ENCODE measurements at places on chromosomes 6 and 20.

DNA sequence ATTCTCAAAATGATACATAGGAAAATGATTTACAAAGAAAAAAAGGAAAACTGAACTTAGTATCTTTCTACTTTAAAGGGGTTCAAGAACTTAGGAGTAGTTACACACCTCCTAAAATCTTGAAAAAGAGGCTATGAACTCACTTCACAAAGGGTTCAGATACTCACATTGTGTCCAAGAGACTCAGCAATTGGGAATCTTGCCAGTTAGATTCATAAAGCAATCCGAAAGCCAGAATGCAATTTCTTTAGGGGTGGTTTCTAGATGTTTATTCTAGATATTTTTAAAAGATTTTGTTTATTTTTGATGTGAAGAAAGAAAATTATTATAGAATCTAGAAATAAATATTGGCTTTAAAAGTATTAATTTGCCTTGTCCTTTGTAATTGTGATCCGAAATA lies 1.7 kb upstream of the MYB start:
- DNase-seq, result no peak

- no peak for DNase-seq
Measured at GRCh38 chr6:1850121-1850839, 240.6 kb downstream of the FOXC1 start.

GRCh38 chr6:2077826-2078225 lies 167.6 kb downstream of the GMDS start:
- no peak for DNase-seq

- DNase-seq, result no peak
Measured at GRCh38 chr6:56803594-56803993, 151.3 kb upstream of the BEND6 start.

DNA sequence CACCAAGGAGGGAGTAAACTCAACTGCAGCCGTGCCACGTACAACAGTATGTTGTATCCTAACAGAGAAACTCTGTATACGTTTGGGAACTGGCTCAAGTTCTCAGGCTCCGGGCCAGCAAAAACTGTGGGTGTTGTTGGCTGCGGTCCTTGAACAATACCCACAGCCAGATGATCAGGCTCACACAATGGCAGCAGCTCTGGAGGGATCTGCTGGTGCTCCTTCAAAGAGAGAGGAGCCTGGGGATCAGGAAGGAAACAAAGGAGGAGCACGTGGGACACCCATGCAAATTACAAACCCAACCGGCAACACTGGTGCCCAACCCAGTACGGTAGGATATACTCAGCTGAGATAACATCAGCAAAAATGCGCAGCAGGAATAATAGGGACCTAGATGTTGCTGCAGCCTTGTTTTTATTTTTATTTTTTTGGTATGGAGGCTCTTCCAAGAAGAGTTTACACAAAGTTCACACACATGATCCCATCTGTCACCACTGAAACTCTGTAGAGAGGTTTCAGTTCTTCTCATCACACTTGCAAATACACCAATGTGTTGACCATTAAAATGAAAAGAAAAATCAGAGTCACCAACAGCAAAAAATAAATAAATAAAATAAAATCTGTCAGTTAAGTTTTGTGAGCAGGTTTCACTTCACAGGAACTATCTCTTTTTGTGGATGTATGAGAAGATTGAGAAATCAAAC lies 41.2 kb upstream of the PDE10A start:
- DNase-seq, result no peak

GRCh38 chr6:139161817-139162284 lies 27.0 kb downstream of the HECA start:
- peak; percentile 82 for DNase-seq

GRCh38 chr6:3898265-3898994 lies 49.3 kb downstream of the FAM50B start:
- no peak for DNase-seq

- no peak for DNase-seq
Measured at GRCh38 chr6:140043357-140043756, 668.9 kb upstream of the CITED2 start.

- no peak for DNase-seq
Measured at GRCh38 chr6:169725125-169726048, 1.1 kb upstream of the PHF10 start.

DNA sequence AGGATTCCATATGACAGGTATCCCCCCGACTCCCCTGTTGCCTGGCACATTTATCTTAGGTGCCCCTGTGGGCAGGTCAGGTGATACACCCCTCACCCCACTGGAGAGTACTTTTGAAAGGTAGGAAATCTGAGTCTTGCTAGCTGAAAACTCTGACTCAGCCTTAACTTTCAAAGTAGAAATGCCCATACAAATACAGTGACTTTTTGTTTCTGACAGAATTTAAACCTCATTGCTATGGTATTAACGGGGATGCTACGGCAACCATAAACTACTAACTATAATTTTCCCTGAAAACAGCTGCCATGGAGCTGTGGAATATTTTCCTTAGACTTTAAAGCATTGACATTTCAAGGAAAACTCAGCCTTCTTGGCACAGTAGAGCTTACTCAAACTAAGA lies 536.0 kb downstream of the RFPL4B start:
- no peak for DNase-seq

DNA sequence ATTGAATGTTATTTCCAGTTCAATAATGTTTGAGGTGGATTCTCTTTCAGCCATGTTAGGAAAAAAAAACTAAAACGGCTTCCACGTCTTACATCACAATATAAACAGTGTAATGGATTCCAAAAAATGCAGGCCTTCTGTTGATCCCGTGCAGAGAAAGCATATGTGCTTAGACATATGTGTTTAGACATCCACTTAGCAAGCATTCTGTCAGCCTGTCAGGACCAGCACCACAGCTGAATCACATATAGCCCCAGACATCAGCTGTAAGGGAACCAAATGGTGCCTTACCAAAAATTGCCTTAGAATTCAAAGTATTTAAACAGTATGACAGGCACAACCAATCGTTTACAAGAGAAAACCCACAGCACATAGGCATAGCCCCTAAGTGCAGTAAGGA lies 304.9 kb downstream of the EYA4 start:
- no peak for DNase-seq

DNA sequence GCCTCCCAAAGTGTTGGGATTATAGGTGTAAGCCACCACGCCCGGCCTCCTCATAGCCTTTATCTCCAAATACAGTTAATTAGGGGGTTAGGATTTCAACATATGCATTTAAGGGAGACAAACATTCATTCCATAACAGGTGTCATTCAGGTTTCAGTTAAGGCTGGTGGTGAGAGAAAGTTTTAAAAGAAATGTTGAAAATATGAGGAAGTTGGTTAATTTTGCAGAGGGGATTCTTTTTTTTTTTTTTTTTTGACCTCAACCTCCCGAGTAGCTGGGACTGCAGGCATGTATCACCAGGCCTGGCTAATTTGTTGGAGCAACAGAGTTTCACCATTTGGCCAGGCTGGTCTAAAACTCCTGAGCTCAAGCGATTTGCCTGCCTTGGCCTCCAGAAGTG lies 12.5 kb upstream of the EBF4 start:
- DNase-seq, result no peak

- no peak for DNase-seq
Measured at GRCh38 chr6:66198062-66198624, 491.1 kb upstream of the EYS start.

DNA sequence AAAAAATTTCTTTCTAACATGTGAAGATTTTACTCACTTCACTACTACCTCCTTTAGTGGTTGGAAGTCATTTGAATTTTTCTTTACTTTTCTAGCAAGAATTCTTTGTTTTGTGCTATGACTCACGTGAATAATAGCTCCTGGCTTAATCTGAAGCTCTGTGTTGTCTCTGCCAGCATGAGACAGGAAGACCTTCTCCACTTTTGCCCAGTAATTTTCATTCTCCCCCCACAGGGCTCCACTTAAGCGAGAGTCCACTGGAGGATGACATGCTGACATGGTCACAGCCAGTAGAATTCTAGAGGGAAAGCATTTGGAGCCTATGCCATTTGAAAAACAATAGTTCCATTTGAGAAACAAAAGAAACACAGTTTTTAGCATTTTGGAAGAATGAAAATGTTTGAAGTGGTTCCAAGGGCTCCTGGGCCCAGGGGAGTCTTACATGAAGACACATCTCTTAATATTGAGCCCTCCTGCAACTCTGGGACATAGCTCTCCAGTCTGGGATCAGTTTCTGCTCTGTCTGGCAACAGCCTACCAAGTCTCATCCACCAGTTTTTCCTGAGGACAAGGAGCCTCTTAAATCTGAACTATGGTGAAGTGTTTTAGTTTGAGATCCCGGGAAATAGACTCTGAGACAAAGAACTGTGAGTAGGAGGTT lies 231.4 kb downstream of the PAX1 start:
- no peak for DNase-seq

DNA sequence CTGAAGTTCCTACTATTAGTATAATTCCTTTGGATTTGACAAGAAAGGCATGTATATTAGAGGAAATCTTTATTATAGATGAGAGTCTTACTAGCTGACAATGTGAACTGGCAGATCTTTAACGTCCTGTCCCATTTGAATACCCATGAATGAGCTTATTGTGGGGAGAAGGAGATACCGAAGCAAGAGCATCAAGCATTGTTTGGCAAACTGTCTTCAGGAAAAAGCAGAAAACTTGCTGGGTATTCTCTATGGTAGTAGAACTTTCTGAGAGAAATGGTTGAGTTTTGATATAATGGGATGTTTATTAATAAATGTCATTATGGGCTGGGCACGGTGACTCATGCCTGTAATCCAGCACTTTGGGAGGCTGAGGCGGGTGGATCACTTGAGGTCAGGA lies 18.3 kb downstream of the RSPO3 start:
- DNase-seq, result no peak

- DNase-seq, result no peak
Measured at GRCh38 chr6:110359556-110359955, 1.4 kb upstream of the METTL24 start.

DNA sequence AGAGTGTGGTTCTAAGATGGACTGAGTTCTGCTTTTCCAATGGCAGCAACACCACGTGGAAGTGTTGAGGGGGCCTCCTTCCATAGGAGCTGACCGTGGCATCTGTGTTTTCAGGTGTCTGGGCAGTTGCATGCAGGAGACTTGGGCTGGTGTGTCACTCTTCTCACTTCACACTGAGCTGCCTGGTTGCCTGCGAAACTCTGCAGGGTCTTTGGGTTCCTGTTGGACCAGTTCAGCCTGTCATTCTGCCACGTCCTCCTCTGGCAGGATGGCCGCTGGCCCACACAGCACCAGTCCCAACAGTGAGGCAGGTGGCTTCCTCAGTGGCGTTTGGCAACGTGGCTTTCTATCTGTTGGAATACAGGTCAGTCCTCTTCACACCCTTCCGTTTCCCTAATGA lies 16.1 kb upstream of the UNC93A start:
- DNase-seq, result no peak

GRCh38 chr6:168061269-168062210 lies 17.5 kb downstream of the FRMD1 start:
- DNase-seq, result no peak

- no peak for DNase-seq
Measured at GRCh38 chr20:2299301-2299700, 3.5 kb downstream of the TGM3 start.

DNA sequence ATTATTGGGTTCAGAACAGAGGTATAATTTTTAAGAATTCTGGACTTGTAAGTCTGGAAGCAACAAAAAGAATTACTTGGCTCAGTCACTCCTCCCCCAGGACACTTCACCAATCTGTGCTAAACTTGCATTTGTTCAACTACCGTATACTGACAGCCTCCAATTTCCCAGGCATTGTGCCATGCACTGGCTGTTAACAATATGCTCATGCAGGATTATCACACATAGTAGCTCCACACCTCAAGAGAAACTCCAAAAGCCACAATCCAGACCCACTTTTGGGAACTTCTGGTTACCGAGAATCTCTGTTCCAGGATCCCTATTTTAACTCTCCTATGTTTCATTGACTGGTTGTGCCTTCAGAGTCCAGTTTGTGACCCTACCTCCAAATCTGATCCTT lies 7.7 kb downstream of the ADGRF1 start:
- DNase-seq, result no peak

GRCh38 chr6:11494786-11495564 lies 42.6 kb upstream of the TMEM170B start:
- DNase-seq, result no peak

DNA sequence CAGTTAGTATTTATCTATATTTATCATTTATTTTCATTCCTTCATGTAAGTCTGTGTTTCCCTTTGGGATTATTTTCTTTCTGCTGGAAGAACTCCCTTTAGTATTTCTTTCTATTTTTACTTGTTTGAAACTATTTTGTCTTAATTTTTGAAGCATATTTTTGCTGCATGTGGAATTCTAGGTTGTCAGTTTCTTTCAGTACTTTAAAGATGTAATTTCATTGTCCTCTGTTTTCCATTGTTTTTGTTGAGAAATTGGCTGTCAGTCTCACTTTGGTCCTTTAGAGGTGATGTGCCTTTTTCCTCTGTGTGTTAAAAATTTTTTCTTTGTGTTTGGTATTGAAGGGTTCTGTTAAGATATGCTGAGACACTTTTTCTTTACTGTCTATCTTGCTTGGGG lies 17.1 kb downstream of the RNF182 start:
- DNase-seq, result no peak

DNA sequence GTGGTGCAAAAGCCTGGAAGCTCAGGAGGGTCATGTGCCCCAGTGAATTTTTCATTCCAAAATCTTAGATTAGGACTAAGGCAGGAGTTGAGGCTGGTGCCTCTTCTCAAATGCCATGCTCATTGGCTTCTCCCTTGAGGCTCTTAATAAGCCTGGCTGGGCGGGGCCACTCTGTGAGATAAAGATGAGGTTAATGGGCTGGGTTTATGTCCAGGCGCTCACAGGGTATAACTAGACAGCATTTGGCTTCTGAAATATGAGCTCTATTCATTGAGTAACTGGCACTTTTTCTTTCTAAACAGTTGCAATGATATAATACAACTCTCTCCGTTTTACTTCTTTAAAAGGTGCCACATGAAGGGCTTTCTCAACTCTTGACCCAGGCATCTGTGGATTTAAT lies 156.3 kb downstream of the SCML4 start:
- no peak for DNase-seq

GRCh38 chr6:168527451-168528210 lies 86.6 kb downstream of the SMOC2 start:
- no peak for DNase-seq

- DNase-seq, result no peak
Measured at GRCh38 chr20:61682996-61683681, 382.5 kb downstream of the TAF4 start.

- DNase-seq, result no peak
Measured at GRCh38 chr6:46989398-46989797, 52.7 kb downstream of the ADGRF1 start.

DNA sequence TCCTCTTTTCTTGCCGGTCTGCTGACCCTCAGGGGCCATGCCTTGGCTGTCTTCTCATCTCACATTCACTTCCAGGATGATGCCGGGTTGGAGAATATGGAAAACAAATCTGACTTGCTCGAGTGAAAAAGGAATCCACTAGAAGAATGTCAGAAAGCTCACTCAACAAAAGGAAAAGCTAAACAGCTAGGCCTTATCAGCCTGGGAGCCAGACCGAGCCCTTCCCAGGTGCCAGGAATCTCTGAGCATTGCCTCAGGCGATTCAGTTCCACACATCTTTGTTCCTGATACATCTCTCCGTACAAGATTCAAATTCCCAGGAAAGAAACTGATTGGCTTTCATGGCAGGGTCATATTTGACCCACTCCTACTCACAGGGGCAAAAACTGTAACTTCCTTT lies 9.2 kb upstream of the OSER1 start:
- DNase-seq, result no peak
